D721Med (cell line): ENCODE measurements at places on chromosomes 3 and 15.

GRCh38 chr3:23949784-23950183 is 4.7 kb downstream of the NR1D2 start:
- no peak for DNase-seq

DNA sequence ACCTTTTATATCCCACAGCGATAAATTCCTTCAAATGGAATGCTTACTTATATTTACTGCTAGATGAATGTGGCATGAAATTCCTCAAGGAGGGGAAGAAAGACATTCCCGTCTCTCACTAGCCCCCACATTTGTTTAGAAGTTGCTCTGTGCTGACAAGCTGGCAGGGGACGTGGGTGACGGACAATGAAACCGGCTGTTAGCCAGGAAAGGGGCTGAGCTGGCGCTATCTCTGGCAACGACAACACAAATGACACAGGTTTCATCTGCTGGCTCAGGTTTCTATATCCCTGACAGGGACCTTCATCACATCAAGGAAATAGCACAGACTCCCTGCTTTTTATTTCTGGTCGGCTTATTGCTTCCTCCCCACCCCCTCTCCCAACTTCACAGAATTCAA is 15.8 kb downstream of the RUVBL1 start:
- DNase-seq: no peak

DNA sequence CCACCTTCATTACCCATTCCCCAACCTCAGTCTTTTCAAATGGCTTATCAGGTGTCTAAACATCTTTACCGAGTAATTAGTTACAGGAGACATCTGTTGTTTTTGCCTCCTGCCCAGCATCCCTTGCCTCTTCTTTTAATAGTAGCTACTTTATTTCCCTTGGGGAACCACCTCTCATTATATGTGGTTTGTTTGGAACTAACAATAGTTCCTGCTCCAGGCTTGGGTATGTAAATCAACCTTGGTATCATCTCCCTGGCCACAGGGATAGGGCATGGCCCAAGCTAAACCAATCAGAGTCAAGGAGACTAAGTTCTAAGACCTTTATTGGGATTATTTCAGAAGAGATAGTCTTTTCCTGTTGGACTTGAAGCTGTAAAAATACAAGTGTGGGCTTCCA is 76.6 kb downstream of the ETV5 start:
- DNase-seq: no peak

DNA sequence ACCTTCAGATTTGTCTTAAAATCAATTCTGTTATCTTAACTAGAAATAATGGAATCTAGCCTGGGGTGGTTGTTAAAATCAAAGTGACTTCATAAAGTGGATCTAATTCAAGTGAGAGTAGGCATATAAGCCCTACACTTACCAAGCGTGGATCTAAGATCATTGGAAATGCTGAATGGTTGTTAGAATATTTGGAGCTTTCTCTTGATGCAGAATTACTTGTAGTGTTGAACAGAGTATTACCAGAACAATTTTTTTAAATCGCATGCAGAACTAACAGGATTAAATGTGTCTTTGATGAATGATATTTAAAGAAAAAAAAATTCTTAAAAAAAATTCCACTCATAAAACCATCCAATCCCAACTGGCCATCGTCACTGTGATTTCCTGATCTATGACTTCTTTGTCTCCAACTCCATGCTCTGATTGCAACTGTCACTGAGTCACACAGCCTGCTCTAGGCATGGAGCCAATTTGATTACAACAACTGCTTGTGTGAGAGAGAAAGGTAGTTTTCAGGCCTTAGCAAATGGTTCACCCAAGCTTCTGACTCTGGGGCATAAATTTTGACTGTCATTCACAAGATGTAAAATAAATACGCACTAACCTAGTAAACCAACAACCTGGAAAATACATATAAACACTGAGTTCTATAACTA is 25.9 kb upstream of the SPRED1 start:
- DNase-seq: no peak

- no peak for DNase-seq
These were observed 80.9 kb downstream of the PRICKLE2 start for GRCh38 chr3:64144241-64144900.

- DNase-seq: no peak
These were observed 61.6 kb downstream of the LRTM1 start for GRCh38 chr3:54866251-54866650.

DNA sequence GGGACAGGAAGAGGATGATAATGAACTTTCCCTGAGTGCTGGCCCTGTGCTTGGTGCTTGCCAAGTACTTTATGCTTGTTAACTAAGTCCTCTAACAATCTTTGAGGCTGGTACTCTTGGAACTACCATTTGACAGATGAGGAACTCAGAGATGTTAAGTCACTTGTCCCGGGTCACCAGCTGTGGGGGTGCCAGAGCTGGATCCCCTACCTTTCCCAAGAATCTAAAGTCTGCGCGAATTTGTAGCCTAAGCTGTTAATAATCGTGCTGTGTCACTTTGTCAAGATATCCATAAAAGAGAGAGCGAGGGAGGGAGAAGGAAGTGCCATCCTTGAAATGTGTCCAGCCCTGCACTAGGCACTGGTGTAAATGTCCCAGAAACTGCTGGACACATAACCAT is 19.0 kb upstream of the ACOX2 start:
- no peak for DNase-seq

GRCh38 chr3:186369217-186369616 is 7.2 kb upstream of the DGKG start:
- DNase-seq: no peak

GRCh38 chr15:58852347-58852746 is 81.1 kb downstream of the SLTM start:
- DNase-seq: no peak

- DNase-seq: no peak
These were observed 60.8 kb upstream of the ANKRD34C start for GRCh38 chr15:79221696-79222095.

GRCh38 chr3:54193093-54193492 is 70.7 kb downstream of the CACNA2D3 start:
- DNase-seq: no peak

- peak; percentile 80 for DNase-seq
These were observed at the start of gene SLC49A4 for GRCh38 chr3:122794779-122795673. SLC49A4 (plus strand) TSS chr3:122795069; CDS start chr3:122795193, 124 bp downstream.

DNA sequence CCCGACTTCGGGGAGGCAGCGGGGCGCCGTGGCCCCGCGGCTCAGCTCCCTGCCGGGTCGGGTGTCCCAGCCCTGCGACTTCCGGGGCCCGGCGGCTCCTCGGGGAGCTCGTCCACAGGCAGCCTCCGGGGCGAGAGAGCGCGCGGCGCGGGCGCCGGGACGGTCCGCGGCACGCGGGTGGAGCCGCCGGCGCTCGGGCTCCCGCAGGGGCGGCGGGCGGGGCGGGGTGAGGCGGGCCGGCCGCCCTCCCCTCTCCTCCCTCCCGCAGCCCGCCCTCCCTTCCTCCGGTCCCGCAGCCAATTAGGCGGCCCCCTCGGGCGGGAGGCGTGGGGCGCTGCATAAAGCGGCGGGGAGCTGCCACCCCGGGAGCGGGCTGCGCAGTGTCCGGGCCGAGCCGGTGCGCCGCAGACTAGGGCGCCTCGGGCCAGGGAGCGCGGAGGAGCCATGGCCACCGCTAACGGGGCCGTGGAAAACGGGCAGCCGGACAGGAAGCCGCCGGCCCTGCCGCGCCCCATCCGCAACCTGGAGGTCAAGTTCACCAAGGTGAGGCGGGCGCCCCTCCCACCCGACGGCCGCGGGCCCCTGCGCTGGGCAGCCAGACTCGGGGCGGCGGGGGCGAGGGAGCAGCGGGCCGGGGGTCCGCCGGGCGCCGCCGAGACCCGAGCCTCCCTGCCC is at the start of gene ALDH1A3:
Gene ALDH1A3, plus strand, starts transcription at position 368 of the 675 bp plus-strand sequence. Its CDS starts 77 bp downstream, at position 445.
- no peak for DNase-seq

- no peak for DNase-seq
These were observed 270.7 kb upstream of the SLITRK3 start for GRCh38 chr3:165466856-165467255.

- no peak for DNase-seq
These were observed 1.1 kb upstream of the GPR149 start for GRCh38 chr3:154431043-154431442.

DNA sequence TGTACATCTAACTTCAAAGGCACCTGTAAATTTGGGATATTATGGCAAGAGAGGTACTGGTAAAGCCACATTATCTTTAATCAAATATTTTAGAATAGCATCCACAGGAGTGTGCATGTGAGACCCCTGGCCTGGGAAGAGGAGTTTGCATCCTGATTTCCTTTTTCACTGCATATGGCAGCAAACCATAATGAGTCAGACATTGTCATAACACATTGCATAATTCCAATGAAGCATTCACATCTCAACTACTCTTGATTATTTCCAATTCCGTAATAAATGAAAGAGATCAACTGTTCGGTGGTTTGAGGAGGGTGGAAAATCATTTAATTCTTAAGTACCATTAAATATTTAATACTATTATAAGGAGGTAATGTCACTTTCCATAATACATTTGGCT is 215.0 kb downstream of the MECOM start:
- no peak for DNase-seq

- DNase-seq: no peak
These were observed 259.1 kb downstream of the PTPRG start for GRCh38 chr3:61820306-61820992.

DNA sequence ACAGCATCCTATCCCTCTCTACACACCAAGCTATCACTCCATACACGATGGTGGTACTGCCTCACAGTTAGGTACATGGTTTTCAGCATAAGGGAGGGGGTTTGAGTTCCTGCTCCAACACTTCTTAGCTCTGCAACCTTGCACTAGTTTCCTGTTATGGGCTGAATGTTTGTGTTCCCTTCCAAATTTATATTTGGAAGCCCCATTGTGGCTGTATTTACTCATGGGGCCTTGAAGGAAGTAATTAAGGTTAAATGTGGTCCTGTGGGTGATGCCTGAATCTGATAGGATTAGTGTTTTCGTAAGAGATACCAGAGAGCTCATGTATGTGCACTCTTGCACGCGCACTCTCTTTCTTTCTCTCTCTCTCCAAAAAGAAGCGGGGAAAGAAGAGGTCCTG is 259.4 kb downstream of the RORA start:
- DNase-seq: no peak

DNA sequence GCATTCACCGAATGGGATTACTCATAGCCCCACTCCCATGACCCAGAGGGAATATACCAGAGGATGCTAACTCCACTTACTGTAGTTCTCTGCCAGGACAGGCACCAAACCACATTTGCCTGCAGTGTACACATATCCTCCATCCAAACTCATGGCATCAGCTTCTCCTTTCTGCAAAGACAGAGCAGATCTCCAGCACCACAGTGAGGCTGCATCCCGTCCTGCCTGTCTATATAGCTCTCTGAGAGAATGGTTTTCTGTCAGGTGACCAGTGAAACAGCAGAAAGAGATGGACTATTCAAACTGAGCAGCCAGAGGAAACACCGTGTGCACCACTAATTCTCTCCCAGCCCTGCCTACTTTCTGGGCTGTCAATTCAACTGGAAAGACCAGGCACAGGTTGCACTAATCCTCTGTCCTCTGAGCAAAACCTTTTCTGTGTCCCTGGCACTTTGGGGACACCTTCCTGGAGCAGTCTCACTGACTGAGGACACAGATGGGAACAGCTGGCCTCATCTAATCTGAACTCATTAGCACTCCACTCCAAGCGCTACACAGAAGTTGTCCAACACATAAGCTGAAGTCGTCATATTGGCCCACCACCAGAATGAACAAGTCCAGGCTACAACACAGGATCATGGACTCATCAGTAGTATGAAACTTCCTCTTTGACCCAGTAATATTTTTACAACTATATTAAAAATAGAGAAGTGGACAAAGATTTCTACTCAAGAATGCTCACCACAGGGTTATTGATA is 17.3 kb downstream of the LTF start:
- DNase-seq: no peak

- DNase-seq: no peak
These were observed 228 bp downstream of the GLT8D1 start for GRCh38 chr3:52705438-52705687.

DNA sequence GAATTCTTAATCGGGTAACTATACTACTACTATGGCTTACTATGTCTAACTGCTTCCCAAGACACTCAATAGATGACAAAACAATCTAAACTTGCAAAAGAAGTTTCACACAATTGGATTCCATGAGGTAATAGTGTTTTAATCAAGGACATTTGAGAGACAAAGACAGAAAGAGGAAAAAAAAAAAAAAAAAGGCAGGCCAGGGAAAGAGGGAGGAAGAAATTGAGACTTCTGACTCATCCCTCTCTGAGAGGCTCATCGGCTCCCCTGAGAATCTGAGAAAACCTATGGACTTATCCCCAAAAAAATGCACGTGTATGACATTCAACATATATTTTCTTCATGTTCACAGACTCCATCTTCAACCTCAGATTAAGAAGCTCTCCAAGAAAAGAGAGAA is 61.0 kb downstream of the SCAPER start:
- DNase-seq: no peak

GRCh38 chr15:96053031-96053780 is 277.3 kb upstream of the NR2F2 start:
- no peak for DNase-seq

GRCh38 chr15:43408789-43409188 is 37.9 kb downstream of the TUBGCP4 start:
- no peak for DNase-seq

DNA sequence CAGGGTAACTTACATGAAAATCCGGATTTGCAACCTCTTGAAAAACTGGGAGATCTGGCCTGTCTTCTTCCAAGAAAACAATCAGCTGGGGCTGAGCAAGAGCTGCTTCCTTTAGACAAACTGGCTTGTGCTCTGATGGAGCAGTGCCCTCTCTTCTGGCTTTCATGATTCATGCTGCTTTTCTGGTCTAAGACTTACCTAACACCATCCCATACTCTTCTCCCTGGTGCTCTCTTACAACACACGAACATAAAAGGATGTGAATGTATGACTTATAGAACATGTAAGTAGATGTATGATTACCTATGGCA is 9.9 kb downstream of the TJP1 start:
- DNase-seq: no peak

DNA sequence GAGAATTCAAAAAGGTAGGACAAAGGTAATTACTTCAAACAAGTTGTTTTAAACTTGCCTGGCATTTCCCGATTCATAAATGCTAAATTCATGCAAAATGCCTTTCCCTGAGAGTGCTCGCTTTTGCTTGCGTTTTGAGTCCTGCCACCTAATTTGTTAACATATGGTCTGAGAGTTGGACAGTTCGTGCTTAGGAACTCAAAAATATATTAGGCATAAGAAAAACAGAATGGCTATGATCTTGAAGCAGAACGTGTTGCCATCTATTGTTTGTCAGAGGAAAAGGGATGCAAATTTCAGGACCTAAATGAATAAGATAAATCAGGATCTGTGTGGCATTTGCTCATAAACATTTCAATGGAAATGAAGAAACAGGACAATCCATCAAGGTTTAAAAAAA is 195.8 kb downstream of the ZMAT3 start:
- no peak for DNase-seq

GRCh38 chr3:36744763-36745162 is 19.6 kb downstream of the DCLK3 start:
- no peak for DNase-seq

DNA sequence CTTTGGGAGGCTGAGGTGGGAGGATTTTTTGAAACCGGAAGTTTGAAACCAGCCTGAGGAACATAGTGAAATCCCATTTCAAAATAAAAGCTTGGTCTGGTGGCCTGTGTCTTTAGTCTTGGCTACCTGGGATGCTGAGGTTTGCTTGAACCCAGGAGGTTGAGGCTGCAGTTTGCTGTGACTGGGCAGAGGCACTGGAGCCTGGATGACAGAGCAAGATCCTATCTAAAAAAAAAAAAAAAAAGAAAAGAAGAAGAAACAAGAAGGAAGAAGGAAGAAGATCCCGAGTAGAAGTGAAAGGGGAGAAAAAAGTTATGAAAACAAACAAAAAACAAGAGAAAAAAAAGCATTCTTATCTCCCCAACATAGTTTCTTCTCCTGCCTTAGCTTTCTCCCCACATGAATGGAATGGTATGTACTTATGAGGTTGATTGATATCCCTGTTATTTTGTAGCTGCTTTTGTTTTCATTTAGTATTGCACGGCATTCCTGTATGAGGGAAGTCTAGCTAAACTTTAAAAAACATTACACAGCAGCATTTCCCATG is 42.4 kb downstream of the TMEM40 start:
- no peak for DNase-seq
